ENCODE measurements at places on chromosomes 1 and 21.

GRCh38 chr1:25502957-25503356 is 40.4 kb upstream of the LDLRAP1 start:
- no peak for DNase-seq

DNA sequence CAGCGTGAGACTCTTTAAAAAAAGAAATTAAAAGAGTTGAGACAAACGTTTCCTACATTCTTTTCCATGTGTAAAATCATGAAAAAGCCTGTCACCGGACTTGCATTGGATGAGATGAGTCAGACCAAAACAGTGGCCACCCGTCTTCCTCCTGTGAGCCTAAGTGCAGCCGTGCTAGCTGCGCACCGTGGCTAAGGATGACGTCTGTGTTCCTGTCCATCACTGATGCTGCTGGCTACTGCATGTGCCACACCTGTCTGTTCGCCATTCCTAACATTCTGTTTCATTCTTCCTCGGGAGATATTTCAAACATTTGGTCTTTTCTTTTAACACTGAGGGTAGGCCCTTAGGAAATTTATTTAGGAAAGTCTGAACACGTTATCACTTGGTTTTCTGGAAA is 31.2 kb downstream of the IFNAR1 start:
- no peak for DNase-seq

DNA sequence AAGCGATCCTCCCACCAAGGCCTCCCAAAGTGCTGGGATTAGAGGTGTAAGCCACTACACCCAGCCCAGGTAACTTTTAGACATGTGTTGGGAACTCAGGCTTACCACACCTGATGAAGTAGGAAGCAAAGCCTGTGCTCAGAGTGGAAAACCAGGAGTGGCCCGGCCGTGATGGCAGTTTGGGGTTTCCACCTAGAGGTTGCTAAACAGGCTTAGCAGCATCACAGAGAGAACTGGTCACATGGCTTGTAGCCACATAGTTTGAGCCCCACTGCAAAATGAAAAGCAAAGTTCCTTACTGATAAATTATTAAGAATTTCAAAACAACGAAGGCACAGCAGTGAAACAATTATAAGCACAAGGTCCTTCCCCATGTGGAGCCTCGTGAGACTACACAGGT is 142.6 kb upstream of the CXADR start:
- DNase-seq = no peak

- no peak for DNase-seq
These were observed 27.1 kb downstream of the PARK7 start for GRCh38 chr1:7988576-7988975.

DNA sequence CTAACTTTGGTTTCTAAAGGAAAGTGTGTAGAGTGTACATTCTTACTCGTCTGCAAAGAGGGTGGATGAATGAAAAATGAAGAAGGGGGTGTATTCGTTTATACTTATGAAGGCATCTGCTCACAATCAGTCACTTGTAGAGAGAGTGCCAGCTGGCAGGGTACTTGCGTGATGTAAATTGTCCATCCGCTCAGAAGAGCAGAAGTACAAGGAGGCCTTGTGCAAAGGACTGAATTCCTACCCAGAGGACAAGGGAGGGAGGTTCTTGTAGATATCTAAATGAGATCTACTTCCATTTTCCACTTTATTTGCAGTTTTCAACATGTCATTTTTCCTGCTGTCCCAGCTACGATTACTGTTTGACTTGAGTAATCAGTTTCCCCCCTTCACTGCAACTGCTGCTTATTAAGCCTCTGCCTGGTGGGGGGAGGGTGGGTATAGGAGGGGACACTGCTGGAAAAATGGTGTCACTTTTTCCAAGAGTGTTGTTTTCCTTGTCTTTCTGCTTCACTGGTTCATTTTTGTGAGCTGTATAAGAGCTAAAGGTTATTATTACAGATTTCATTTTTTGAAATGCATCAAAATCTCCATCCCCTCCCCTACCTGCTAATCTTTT is 67.3 kb downstream of the LAMC1 start:
- DNase-seq = no peak

DNA sequence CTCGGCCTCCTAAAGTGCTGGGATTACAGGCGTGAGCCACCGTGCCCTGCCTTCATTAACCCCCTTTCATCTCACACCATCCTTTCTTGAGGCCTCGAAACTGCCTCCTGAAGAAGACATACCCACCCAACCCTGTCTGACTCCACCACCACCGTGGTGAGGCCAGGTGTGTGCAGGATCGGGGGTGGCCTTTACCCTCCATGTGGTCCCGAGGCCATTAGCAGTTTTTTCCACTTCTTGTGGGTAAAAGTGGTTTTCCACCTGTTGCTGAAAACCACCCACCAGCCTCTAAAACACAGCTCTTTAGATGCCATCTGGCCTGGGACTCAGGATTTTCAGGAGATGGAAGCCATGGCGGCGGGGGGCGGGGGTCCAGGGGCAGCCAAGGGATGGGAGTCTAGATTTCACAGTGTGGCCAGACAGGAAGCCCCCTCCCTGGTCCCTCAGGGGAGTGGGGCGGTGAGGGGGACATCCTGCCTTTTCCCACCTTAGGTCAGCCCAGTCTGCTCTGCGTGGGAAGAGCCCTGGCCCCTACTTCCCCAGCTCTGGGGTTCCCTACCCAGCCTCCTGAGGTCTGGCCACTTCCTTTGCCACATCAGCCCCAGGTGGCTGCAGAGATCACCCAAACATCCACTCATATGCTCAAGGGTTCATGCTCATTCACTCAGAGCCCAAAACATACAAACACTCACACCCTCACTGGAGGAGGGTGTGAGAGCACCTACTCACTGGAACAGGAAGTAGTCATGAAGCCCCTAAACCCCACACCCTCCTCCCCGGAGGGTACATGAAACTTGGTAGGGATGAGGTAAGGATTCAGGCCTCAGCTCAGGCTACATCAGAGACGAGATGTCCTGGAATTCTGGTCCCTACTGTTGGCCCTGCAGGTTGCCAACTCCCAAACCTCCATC is 2.3 kb downstream of the FGR start:
- DNase-seq = peak; percentile 38

GRCh38 chr21:38880577-38880966 is 74.8 kb downstream of the ETS2 start:
- no peak for DNase-seq

DNA sequence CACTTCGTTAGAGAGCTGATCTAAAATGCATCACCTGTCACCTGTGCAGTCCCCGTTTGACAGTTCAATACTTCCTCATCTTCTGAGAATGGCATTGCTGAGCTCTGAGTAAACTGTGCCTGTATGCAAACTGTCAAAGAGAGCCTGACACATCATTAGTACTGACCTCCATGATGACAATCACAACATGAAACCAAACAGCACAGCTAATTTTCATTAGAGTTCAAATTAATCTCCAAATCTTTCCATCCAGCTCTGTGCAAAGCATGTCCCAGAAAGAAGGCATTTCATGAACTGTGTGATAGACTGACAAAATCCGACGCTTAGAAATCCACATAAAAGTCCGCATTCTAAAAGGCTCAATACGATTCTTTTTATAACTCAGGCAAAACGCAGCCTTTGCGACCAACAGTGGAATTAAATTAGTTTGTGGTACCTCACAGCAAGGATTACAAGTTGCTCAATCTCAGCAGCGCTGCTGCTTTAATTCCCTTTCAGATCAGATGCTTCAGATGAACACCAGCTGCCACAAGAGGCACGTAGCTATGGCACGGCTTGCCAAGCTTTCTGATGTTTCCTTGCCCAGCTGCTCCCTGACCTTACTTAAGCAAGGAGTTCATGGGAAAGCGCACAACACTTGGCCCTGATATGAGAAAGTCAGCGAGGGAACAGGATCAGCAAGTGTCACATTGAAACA is 765.5 kb upstream of the PRMT6 start:
- DNase-seq = no peak

DNA sequence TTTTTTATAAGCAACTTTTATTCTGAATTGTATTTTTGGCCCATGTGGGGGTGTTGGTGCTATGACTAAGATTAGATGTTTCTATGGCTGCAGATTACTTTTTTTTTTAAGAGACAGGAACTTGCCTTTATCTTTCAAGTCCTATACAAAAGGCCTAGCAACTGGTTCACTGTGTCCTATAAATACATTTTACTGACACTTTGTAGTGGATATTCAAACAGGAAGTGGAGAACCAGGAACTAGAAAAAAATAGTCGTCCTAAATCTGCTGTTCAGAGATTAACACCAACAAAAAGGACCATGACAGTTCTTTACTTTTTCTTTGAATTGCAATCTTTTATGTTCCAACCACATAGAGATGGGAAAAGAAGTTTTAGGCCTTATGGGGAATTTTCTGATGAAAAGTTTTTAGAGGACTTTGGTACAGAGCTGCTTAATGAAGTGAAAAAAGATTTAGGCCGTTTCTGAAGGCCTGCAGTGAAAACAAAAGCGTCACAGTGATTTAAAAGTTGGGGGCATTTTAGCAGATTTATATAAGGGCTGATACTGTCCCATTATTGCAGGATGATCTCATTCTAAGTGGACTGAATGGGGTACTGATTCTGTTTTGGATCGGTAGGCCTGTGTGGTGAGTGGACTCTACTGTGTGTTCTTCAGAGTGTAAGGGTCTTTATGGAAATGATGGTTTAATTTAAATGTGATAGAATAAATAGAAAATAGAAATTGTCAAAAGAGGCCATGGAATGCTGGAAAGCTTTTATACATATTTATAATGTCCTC is 136.4 kb upstream of the DEPDC1 start:
- DNase-seq = no peak
